NCI-H1694 (cell line): ENCODE measurements at places on chromosomes 7 and 10.

GRCh38 chr10:101903827-101904550 lies 60.4 kb upstream of the KCNIP2 start:
- DNase-seq: peak; percentile 82

DNA sequence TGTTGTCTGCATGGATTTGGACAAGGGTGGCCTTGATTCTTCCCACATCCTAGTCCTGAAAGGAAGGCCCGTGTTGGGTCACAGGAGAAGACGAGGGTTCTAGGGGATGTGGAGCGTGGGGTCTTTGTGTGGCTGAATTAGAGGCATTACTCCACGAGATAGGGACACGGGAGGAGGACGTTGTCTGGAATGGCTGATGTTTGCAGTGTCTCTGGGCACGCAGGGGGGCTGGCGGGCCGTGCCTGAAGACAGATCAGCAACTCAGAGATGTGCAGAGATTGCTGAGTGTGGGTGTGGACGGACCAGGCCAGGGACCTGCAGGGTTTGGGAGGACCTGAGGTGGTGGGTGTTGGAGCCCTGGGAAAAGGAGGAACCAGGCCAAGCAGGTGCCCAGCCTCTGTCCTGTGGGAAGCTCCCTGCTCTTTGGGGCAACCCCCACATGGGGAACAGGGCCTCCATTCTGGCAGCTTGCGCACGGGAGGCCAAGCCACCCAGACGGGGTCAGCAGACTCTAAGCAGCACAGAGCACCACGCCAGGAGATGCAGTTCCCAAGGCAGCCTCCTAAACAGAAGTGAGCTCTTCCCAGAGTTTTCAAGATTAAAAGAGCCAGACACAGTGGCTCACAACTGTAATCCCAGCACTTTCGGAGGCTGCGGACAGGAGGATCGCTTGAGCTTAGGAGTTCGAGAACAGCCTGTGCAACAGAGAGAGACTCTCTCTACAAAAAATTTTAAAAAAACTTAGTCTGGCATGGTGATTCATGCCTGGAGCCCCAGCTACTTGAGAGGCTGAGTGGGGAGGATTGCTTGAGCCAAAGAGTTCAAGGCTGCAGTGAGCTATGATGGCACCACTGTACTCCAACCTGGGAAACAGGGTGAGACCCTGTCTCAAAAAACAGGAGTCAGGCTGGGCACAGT lies 71.0 kb upstream of the GTF2I start:
- DNase-seq: no peak

DNA sequence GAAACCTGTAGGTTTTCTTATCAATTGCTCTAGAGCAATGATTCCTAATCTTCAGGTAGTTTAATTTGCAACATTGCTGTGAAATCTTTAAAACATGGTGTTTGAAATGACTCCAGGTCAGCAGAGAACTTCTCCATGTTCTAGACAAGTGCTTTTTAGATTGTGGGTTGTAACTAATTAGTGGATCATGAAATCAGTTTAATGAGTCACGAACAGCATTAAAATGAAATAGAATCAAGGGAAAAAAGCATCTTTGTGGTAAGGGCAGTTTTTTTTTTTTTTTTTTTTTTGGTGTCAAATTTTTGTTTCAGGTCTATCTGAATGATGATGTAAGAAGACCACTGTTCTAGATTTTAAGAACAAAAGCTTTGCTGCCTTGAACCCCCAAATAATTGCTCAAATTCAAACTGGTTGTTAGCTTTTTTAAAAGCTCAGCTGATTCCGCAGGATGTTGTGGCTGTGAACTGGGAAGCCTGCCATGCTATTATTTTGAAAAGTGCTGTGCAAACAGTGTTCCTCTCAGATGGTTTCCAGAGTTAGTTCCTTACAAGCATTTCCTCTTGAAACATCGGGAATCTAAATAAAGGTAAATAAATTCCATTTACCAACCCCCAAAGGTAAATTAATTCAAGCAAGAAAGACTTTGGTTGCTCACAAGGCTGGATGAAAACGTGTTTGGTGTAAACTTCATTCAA lies 13.1 kb upstream of the PDK4 start:
- DNase-seq: no peak

DNA sequence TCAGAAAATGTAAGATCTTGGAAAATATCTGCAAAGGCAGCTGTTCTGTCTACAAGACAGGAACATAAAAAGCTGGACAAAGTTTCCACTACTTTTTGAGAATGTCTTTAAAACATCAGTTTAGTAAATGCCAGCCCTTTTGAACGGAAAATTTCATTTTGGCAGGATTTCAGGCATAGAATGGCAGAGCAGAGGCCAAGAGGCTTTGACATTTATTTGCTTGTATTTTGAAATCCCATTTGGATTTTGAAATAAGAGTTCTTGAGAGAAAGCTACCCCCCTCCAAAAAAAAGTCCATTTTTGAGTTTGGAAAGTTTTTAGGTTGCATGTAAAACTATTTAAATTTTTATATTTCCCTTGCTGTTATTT lies 3.1 kb upstream of the ETV1 start:
- DNase-seq: no peak

DNA sequence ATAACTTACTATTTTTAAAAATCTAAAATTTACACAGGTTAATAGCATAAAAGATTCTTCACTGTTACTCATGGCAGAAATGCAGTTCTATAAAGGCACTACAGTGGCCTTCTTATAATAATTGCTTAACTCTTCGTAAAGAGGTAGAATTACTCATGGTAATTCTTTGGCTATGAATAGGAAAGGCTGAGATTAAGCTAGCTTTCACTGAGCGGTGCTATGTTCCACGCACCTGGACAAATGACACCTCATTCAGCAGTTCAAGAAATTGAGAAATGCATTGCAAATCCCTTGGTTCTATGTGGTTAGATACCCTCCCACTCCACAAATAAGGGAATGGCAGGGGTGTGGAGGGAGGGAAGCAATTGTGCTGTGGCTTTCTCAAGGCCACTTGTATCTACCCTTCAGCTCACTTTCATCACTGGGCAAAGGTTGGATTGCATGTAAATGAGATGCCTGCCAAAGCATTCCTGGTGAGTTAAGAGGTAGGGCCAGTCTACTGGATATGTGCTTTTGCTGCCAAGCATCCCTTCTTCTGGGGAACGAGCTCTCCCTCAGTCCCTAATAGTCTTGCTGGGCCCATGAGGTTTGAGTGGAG lies 210.9 kb downstream of the TEX36 start:
- DNase-seq: no peak

DNA sequence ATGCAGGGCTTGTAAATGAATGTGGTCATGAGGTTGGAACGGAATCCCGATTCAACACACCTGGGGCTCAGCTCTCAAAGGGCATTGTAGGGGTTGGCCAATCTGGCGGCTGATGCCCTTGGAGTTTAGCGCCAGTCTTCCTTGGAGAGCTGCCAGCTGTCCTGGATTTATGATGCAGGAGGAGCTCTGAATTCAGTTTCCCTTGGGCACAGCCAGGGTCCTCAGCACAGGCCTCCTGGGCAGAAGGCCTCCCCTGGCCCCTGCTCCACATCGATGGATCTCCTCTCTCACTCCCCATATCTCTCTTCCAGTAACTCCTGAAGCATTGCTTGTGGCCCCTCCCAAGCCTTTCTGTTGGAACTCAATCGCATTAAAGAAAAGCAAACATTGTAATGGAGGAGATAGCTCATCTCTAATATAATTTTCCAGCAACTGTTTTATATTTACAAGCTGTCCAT lies 985 bp upstream of the CYTH3 start:
- no peak for DNase-seq

GRCh38 chr7:131501422-131501821 lies 55.0 kb downstream of the PODXL start:
- DNase-seq: no peak

- DNase-seq: no peak
These were observed 10.7 kb downstream of the PTF1A start for GRCh38 chr10:23202779-23203178.

DNA sequence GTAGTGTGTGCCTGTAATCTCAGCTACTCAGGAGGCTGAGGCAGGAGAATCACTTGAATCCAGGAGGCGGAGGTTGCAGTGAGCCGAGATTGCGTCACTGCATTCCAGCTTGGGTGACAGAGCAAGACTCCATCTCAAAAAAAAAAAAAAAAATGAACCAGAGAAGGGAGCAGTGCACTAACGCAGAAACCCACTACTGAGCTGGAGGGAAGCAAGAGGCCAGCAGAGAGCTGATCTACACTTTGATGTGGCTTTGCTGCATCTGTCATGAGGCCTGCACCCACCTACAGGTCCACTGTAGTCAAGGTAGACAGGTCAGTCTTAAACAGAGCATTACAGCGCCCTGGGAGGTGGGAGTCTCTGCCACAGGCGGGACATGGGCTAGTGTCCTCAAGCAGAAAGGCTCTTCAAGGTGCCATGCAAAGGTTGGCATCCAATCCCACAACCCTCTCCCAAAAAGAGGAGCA lies 30.0 kb downstream of the MAT1A start:
- no peak for DNase-seq

DNA sequence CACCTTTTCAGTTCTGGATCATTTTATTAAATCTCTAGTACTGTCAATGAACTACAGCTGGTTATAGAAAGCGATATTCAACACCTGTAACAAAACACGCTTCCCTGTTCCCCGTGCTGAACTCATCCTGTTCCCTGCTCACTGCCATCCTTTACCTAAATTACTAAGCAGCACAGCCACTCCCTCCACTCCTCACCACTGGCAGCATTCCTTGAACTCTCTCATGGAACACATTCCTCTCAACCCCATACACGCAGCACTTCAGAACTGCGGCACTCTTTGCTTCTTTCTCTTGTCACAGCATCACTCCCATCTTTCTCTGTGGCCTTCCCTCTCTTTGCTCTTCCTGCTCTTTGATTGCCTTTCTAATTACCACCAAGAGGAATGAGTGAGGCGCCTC lies 27.4 kb downstream of the RELN start:
- DNase-seq: no peak

GRCh38 chr7:34022626-34023025 lies 117.3 kb downstream of the BMPER start:
- DNase-seq: no peak

- DNase-seq: no peak
These were observed 25.5 kb upstream of the VPS41 start for GRCh38 chr7:38934536-38934935.

- DNase-seq: no peak
These were observed 167.3 kb downstream of the CCDC3 start for GRCh38 chr10:12834116-12834665.

- no peak for DNase-seq
These were observed 676 bp upstream of the HTR7 start for GRCh38 chr10:90858461-90858968.

GRCh38 chr7:26103596-26103995 lies 48.4 kb upstream of the NFE2L3 start:
- no peak for DNase-seq

- DNase-seq: no peak
These were observed 15.5 kb upstream of the STEAP4 start for GRCh38 chr7:88322151-88322550.
